Activated CD4-positive, CD25-positive, alpha-beta regulatory T cell treated with anti-CD3 and anti-CD28 coated beads, Interleukin-2, amount 50 U/mL, for 16 hours (primary cell): ENCODE measurements at places on chromosomes 12 and 14.

DNA sequence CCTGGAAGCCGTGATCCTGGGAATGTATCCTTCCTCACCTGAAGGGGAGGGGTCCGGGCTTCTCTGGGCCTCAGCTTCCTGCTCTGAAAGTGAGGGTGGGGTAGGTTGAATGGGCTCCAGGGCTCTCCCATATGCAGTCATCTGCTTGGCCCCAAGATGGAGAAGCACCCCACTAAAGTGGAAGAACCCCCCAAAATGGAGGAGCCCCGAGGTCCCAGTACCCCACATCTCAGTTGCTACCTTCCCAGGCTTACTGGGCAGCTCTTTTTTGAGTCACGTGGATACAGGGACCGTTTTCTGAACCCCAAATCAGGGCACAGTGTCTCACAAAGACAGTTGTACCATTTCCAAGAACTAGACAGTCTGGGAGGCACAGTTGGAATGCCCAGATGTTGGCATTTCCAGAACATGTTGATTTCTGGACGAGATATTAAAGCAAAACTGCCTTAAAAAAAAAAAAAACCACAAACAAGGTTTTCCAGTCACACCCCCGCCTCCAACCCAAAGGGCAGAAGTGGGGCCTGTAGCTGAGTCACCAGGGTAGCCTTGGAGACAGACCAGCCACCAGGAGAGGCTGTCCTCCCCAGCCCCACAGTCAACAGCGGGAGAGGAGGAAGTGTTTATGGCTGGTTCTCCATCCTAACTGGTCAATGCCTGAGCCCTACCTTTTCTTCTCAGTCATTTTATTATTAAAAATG, 12.1 kb downstream of the VASH1 start:
- DNase-seq: no peak

GRCh38 chr14:96139879-96140278, 64.8 kb upstream of the BDKRB2 start:
- DNase-seq: no peak

DNA sequence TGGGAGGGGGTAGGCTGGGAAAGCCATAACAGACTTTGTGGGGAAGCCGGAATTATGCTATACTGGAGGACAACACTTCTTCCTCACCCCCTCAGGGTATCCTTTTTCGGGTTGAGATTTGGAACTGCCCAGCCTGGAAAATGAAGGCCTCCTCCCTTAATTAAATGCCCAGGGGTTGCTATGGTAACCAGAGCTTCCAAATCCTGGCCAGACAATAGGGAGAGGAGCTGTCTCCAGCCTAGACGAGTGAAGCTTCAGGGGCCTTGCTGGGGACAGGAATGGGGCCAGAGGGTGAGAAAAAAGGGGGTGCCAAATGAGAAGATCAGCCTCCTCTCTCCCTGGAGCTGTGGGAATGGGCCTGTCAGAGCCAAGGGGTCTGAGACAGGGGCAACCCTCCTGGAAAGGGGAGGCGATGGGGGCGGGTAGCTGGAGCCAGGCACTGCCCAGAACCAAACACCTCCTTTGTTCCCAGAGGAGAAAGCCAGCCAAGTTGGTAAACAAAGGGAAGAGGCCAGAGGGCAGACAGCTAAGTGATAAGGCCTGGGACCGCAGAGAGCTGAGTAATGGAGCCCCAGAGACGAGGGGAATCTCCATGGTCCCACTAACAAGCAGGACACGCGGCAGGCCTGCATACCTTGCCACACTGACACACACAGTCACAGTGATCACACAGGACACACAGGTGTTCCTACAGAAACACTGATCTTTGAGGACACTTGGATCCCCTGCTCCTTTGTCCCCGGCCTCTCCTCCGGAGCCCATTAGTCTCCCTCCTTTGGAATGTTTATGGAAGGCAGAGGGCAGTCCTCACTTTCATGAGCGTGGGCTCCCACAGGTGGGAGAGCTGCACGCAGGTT, 17.9 kb upstream of the RND1 start:
- DNase-seq: no peak

DNA sequence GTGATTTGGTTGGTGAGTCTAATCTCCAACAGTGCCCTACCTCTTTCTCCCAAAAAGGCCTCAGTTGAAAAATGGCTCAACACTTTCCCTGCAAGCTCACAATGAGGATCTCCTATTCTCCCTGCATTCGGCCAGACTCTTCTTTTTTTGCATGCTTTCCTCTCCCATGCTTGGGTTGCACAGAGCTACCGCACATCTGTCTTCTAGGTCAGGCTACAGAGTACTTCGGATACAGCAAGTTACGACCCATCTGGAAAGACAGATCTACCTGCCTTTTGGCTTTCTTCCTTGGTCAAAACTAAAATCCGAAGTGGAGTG, 305 bp upstream of the SLC16A7 start:
- no peak for DNase-seq

DNA sequence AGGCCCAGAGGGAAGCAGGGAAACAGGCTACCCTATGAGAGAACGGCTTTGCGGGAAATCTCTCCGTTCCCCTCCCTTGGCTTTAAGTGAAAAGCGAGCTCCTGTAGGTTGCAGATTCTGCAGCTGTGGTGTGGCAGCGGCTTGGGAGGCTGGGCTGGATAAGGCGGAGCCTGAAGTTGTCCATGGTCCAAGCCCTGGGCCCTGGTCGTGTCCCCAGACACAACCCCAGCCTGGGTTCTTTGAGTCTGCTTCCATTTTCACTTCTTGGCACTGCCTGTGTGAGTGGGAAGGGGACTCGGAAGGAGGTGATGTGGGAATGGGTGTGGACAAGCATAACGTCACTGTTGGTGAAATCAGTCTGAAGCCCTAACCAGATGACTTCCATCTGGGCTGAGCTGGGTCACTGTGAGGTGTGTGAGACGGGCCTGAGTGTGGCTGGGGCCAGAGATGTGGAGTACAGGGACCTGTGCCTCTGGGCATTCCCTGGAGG, 43.0 kb upstream of the CTDSP2 start:
- no peak for DNase-seq

DNA sequence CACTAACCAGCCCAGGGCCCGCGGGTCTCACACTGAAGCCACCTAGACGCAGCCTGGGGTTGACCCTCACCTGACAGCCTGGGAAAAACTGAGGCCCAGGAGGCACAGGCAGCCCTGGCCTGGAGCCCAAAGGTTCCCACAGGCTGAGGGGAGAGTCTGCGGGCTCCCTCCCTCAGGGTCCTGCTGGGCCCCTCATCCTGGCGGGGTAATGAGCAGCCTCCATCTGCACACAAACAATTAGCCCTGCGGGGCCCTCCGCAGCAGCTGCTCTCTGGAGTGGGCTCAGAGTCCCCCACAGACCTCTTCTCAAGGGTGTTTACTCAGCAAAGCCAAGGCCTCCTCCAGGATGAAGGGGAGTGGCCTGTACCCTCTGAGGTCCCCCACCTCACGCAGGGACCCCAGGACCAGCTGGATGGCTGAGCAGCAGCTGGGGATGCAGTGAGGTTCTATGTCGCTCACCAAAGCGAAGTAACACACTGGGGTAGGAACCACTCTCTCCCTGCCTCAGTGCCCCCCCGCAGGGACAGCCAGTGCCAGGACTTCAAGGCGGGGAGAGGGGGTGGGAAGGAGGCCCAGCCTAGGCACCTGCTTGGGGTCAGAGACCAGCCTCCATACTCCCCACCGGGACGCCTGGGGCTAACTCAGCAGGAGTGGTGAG, 7.3 kb downstream of the AKT1 start:
- DNase-seq: no peak

GRCh38 chr12:28057856-28058615, 85.5 kb upstream of the PTHLH start:
- DNase-seq: no peak

DNA sequence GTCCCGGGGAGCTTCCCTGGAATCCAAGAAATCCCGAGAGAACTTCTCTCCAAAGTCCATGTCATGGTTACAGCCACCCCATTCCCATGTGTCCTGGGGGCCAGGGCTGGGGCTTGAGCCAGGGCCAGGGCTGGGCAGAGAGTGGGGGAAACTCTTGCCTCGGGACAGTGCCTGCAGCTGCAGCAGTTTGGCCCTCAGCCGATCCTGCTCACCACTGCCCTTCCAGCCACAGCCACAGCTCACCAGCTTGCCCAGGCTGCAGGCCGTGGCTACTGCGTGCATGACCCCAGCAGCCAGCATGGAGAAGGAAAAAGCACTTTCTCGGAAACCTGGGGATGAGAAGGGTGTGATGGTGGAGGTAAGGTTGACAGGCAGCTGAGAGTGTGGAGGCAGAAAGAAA, 3.5 kb downstream of the WNT10B start:
- DNase-seq: no peak
